Stimulated activated CD4-positive, alpha-beta T cell treated with anti-CD3 and anti-CD28 coated beads, Interleukin-12 subunit alpha, Interleukin-12 subunit beta, amount 100 ng/mL, for 48 hours (primary cell): ENCODE measurements at places on chromosomes 3 and 15.
A peak's percentile ranks its signal among the peaks of the same experiment; 100 is the strongest.

DNA sequence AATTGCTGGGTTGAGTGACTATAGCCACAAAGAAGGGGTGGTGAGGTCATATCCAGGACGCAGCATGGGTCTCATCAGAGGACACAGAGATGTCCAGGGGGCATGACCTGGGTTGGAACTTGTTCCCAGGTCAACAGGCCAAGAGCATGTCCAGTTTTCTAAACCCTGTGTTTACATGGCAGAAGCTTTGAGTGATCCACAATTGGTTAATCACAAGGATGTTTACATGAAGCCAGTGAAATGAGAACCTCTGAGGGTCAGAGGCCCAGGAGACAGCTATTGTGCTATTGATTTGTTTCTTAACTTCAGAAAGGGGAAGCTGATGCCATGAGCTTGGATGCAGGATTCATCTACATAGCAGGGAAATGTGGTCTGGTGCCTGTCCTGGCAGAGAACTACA is 42.2 kb upstream of the TOPBP1 start:
- no peak for DNase-seq

GRCh38 chr3:189040656-189041335 is 131.0 kb upstream of the TPRG1 start:
- no peak for DNase-seq

DNA sequence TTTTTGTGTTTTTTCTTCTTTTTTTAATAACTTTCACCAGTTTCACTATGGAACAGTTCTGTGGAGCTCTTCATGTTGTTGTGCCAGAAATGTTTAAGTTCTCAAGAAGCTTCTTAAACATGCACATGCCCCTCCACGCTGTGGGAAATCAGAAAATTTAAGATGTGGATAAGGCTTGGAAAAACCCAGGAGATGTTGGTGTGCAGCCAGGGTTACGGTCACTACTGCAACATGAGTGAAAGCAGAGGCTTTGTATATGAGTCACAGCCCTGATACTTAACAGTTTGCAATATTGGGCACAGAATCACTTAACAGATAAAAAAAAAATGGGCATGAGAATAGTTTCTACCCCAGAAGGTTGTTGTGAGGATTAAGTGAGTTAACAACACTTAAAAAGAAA is 399.9 kb downstream of the LRTM1 start:
- no peak for DNase-seq

- no peak for DNase-seq
Observed at GRCh38 chr15:39592500-39592899, 11.6 kb downstream of the THBS1 start.

GRCh38 chr3:97882975-97883598 is 61.3 kb downstream of the CRYBG3 start:
- DNase-seq = no peak

- no peak for DNase-seq
Observed at GRCh38 chr3:81041331-81041730, 720.1 kb downstream of the GBE1 start.

GRCh38 chr3:149879872-149880271 is 66.9 kb downstream of the RNF13 start:
- DNase-seq = peak; percentile 2

DNA sequence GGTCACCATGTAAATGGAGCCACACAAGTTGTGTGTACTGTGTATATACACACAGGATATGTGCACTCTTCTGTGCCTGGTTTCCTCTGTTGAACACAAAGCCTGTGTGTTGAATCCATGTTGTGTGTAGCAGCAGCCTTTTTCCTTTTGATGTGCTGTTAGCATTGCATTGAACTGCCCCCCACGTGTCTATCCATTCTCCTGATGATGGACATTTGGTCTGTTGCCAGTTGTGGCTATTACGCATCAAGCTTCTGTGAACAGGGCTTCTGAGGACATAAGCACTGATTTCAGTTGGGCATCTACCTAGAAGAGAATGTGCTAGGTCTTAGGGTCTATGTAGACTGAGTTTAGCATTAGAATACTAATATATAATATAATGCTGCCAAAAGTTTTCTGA is 77.4 kb downstream of the LSM3 start:
- DNase-seq = no peak

GRCh38 chr15:50137330-50137761 is 18.3 kb upstream of the ATP8B4 start:
- peak; percentile 23 for DNase-seq

- DNase-seq = no peak
Observed at GRCh38 chr15:86384186-86384585, 304.5 kb downstream of the AGBL1 start.

DNA sequence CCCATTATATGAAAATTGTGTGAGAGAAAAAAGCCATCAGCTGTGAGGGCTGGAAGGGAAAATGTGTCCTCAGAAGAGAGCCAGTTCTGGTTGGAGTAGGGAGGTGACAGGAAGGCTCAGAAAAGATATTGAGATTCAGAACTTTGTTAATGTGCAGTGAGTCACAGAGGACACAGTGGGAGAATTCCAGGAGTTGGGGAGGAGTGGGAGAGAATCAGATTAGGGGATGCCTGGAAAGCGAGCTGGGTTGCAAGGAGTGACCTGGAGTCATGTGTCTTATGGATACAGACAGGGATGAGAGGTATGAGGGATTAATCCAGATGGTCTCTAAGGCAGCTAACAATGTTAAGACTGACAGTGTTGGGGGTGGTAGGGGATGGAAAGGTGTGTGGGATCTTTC is 67.5 kb downstream of the CHST2 start:
- no peak for DNase-seq

DNA sequence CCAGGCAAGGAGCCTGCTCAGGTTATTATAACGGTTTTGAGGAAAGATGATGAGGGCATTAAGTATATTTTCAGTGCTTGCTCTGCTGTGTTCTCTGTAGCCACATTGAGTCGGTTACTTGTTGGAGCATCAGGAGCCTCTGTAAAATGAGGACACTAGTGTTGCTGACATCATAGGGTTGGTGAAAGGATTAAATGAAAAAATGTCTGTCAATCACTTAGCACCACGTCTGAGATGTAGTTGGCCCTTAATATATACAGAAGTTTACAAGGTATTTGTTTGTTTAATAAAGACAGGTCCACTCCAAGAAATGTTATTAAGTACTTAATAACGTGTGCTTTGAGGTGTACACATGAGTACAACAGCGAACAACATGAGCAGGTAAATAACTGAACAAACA is 735 bp upstream of the SLC25A26 start:
- DNase-seq = no peak

DNA sequence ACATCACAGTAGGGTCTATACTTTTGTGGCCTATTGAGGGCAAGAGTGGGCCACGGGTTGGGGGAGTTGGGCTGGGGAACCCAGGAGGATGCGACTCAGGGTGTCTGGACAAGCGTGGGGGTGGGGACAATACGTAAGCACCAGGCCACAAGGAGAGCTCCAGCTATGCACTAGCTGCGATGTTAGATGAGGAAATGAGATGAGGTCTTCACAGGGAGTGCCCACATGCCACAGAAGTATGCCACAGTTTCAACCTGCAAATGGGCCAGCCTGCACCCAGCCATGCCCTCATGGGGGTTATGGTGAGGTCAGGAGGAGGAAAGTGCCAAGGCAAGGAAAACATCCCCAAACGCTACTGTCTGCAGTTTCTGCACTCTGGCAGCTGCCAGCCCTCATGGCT is 30.5 kb downstream of the CACNA2D2 start:
- no peak for DNase-seq

GRCh38 chr3:80771085-80771484 is 990.4 kb downstream of the GBE1 start:
- DNase-seq = no peak

DNA sequence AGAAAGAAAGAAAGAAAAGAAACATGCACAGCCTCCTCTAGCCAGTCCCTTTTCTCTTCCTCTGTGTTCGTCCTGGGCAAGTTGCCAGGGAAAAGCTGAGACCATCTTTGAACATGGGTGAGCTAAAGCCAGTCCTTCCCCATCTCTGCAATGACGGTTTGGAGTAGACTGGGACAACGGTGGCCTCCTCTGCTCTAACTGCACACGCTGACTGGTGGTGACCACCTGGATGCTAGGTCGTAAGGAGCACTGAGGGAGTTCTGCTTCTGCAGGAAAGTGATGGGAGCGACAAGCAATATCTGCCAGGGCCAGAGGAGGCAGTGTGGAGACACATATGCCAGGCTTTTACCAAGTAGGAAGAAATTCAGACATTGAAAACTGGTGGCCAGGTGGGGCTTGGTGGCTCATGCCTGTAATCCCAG is 111.7 kb downstream of the NUP210 start:
- DNase-seq = no peak

- DNase-seq = no peak
Observed at GRCh38 chr3:195908694-195909581, 587 bp upstream of the TNK2 start.

GRCh38 chr15:37907136-37907535 is 27.3 kb upstream of the TMCO5A start:
- no peak for DNase-seq

- DNase-seq = no peak
Observed at GRCh38 chr15:76140074-76140464, 80.3 kb downstream of the TMEM266 start.

DNA sequence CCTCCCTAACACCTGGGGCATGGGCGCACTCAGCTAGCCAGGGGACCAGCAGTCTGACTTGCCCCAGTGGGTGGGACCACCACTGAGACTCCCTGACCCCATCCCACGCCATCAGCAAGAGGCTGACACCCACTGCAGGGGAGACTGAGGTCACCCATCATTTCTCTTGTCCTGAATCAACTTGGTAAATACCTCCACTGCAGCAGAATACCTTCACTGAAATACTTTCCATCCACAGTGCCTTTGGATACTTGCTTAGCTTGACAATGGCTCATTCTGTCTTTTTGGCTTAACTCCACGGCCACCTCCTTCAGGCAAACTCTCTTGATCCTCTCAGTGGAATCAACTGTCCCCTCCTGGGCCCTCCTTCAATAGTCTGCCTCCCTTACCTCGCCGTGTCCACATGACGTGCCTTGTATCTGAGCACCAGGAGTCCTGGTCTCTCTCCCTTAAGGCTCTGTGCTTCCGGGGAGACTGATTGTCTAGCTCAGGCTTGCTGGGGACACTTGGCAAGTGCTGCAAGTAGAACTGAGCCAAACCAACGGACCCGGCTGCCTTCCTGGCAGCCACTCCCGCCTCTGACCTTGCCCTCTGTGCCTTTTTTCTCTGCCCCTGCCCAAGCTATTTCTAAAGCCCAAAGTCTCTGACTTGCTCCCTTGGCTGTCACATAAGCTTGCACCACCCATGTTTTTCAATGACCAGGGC is 119.1 kb downstream of the ADCY5 start:
- no peak for DNase-seq

- DNase-seq = no peak
Observed at GRCh38 chr3:85228966-85229365, 270.2 kb downstream of the CADM2 start.

DNA sequence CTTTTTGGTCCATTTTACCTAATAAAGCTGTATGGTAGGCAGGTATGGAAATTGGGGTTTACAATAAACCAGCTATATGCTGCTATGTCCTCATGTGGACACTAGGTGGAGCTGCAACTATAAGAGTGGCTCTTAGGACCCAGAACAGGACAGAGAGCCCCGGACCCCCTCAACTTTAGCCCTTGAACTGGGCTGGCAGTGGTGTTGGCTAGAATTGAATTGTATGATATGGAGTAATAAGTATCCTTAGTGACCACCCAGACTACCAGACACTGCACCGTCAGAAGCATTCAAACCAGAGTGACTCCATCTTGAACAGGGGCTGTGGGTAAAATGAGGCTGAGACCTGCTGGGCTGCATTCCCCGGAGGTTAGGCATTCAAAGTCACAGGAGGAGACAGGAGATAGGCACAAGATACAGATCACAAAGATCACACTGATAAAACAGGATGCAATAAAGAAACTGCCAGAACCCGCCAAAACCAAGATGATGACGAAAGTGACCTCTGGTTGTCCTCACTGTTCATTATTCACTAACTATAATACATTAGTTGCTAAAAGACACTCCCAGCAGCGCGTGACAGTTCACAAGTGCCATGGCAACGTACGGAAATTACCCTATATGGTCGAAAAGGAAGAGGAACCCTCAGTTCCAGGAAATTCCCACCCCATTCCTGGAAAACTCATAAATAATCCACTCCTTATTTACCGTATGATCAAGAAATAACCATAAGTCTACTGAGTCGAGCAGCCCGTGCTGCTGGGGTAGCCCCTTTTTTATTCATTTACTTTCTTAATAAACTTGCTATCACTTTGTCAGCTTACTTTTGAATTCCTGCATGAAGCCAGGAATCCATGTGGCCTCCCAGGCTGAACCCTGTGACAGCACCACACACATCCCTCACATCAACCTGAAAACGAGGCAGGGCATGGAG is 68.7 kb upstream of the BLM start:
- DNase-seq = peak; percentile 48

- DNase-seq = no peak
Observed at GRCh38 chr3:112302881-112303763, 9.1 kb upstream of the SLC9C1 start.

DNA sequence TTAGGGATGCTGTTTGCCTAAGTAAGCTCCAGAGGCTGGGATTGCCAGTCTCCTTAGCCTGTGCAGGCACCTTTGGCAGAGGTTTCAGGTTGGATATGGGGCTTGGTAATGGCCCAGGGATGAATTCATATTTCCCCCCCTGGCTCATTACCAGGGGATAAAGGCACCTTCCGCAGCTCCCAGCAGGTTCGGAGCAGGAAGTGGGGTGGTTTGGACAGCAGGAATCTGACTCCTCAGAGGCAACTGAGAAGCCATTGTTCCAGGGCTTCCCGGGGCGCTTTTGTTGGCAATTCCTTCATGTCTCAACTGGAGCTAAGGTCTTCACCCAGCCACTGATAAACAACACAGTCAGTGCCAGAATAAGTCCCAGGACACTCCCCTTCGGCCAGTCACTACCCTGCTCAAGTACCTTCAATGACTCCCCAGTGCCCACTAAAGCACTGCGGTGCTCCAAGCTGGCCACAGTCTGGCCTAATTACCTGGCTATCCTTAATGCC is 85.3 kb upstream of the SLC6A6 start:
- no peak for DNase-seq

GRCh38 chr3:119401503-119402440 is 61.6 kb downstream of the TMEM39A start:
- DNase-seq = no peak

- no peak for DNase-seq
Observed at GRCh38 chr3:138560501-138560900, 33.6 kb downstream of the CEP70 start.

GRCh38 chr3:67048715-67049074 is 50.6 kb downstream of the KBTBD8 start:
- no peak for DNase-seq

DNA sequence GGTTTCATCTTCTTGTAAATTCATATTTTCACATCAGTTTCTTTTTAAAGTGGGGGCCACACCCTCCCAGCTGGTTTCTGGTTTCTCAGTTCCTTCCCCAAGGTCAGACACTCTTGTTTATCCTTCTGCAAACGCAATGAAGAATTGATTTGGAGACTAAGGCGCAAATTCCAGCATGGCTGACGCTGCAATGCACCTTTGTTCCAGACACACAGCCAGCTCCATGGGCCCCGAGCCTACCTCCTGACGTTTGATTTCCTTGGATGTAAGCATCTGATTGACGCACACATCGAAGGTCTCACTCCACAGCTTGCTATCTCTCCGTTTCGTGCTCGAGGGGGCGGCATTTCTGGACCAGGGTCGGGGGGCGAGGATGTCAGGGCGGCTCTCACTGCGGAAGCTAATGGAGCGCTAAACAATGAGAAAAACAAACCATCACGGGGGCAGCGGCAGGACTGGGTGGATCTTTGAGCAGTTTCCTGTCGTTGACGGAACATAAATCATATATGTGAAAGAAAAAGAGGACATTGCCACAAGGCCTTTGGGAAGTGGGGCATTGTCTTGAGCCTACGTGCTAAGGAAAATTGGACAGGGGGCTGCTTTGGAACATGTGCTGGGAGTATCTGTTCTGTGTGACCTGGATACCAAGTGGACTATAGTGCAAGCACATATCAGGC is 46.9 kb downstream of the ARHGEF3 start:
- no peak for DNase-seq

GRCh38 chr3:50258029-50258680 is 10.8 kb upstream of the SEMA3B start:
- no peak for DNase-seq
